CD4-positive, alpha-beta memory T cell (primary cell): ENCODE measurements at places on chromosomes 13 and 19.

DNA sequence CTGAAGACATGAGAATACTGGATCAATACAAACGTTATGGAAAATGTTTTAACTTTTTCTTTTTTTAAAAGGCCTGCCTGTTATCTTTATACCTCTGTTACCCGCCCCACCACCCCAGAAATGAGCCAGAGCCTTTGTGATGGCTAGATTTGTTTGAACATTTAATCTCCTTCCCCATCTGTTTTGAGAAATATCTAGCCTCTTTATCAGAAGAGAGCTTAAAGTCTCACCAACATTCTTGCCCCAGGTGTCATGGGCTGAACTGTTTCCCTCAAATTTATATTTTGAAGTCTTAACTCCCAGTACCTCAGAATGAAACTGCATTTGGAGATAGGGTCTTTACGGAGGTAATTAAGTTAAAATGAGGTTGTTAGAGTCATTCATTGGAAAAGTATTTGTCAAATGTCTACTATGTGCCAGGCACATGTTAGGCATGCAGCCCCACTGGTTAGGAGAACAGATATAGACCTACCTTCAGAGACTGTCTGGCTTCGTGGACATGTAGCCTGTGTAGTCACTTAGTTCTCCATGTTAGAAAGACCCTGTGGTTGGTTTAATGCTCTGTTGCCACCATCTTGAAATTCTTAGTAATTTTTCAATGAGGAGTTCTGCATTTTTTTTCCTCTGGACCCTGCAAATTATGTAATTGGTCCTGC lies 6.3 kb upstream of the RB1 start:
- DNase-seq: no peak

DNA sequence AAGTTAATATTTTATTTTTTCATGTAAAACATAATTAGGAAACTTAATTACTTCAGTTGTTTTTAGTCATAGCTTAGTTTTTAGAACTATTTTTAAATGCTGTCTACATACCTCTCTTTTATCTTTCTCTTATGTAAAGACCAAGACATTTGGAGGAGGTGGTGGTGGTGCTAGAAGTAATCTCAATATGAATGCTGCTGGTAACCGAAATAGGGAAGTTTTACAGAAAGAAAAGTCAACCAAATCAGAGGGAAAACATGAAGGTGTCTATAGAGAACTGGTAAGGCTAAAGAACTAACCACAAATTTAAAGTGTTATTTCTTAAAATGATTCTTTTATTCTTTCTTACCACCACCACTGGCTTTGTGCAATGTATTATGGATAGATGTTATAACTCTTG lies 97.3 kb downstream of the TDRD3 start:
- DNase-seq: no peak

DNA sequence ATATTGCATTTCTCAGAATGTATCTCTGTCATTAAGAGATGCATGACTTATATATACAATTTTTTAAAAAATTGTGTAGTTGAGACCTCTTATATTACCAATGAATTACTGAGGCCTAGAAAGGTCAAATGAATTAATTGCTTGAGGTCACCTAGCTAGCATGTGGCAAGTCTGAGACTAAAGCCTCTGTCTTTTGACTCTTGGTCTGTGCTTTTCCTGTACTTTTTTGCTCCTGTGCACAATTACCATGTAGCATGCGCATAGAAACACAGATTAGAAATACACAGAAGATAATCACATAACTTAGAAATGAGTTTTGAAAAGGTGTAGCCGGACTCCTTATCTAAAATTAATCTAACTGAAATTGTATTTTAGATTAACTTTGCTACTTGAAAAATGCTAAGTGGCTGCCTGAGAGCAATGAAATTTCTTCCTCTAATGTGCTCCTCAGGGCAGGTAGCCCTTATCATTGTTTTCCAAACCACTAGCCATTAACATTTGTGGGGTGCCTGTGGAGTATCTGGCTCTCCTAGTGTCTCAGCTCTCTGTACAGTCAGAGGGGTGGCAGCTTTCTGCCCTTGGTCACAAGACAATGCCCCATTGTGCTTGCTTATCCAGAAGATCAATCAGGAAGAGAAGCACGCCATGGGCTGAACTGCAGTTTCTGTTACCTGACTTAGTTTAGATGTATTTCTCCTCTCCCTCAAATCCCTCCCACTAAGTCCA lies 119.6 kb downstream of the RFC3 start:
- DNase-seq: no peak

DNA sequence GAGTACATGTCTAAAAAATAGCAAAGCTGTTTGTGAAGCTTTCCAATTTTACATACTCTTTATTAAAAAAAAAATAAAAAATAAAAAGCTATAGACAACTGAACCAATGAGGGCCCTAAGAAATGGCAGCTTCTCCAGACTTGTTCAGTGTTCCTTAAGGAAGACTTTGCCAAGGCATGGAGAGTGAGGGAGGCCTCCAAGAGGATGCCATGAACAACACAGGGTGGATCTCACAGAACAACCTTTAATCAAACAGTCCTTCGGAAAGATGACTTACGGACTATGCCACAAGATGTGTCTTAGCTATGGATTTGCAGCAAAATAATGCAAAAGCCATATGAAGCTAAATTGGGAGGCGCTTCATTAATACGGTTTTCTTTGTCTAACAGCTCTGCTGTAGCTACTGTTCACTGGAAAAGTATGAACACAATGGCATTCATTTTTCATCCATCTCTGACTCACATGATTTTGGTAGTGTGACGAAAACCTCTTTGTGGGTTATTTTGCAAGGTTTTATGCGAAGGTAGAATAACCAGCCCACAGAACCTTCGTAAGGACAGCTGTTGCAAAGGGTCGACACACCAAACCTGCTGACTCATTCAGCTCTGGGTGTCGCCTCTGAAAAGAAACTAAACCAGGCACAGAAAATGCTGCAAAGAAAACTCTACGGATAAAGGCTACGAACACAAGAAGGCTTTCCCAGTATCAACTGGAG lies 27.7 kb downstream of the EFNB2 start:
- DNase-seq: no peak

- DNase-seq: no peak
Measured at GRCh38 chr19:43474487-43474886, 9.1 kb upstream of the LYPD3 start.

DNA sequence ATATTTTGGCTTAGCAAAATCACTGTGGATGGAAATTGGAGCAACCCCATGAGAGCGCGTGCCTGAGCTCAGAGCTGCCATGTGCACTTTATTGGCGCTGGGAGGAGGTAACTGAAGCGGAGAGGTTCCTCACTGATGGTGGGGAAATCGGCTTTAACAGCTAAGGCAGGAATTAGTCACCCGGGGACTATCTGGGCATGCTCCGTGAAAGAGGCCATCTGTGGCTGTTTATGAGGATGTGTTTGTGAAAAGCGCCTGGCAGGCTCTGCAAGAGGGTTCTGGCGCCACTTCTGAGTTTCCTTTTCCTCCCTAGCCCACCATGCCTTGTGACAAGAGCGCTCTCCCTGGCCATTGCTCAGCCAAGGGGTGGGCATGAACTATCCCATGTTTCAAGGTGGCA lies 815.6 kb downstream of the UQCRFS1 start:
- no peak for DNase-seq

DNA sequence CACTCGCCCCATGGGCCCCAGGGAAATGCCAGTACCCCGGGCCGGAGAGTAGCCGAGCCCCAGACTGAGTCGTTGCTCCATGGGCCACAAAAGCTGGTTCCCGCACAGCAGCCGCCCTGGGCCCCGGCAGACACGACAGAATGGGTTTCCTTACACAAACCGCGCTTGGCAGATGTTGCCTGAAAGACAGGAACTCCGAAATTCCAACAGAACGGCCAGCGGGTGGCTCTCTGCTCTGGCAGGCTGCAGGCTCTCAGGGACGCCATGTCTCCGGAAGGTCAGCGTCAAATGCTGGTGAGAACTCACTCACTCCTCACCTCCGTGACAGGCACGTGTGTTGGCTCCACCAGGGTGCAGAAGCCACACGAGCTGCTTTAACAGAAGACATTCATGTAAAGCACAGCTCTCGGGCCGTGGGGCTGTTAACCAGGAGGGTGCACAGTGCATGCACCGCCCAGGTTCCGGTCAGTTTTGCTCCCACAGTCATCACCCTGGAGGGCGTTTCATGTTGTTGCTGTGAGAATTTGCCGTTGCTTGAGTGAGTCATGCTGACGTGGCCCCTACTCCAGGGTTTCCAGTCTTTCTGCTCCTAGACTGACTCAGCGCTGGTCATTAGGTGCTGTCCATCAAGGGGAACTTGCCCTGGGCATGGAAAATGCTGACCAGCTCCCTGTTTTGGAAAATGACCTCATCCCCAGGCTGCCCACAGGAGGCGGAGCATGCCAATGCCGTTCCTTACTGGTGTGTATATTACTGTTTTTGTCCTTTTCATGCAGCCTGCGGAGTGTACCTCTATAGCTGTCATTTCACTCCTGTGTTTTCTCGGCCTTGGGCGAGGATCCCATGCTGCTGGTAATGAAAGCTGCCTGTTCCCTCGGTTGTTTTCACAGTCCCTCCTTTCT lies 44.8 kb downstream of the ANKRD10 start:
- DNase-seq: no peak

DNA sequence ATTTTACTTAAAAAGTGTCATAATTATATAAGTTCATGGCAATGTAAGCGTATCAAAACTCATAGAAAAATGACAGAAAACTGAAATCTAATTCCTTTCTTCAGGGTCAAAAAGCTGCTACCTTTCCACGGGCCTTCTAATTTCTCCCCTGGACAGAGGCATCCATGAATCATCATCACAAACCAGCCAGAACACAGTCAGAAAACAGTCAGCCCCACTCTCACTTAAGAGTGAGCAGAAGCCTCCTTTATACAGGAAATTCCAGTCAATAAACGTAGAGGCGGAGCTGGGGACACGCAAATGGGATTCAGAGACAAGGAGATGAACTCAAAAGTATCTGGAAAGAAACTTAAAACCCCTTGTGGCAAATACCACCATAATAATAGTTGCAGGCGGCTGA lies 54.2 kb upstream of the ABCC4 start:
- DNase-seq: no peak

DNA sequence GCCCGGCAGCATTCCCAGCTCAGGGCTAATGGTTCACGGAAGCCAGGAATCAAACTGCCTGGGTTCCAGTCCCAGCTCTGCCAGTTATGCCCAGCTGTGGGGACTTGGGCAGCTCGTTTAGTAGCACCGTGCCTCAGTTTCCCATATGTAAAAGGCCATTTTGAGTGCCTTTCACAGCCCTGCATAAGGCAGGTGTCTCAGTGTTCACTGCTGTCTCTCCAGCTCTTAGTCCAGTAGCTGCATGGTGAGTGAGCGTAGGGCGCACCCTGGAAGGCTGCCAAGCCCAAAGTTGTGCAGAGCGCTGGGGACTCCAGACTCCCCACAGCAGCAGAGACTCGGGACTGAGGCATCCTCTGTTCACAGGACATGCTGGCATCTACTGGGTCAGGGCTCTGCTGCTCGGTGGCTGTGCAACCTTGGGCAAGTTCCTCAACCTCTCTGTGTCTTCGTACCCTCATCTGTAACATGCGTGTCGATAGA lies 5.5 kb downstream of the RPL28 start:
- no peak for DNase-seq

DNA sequence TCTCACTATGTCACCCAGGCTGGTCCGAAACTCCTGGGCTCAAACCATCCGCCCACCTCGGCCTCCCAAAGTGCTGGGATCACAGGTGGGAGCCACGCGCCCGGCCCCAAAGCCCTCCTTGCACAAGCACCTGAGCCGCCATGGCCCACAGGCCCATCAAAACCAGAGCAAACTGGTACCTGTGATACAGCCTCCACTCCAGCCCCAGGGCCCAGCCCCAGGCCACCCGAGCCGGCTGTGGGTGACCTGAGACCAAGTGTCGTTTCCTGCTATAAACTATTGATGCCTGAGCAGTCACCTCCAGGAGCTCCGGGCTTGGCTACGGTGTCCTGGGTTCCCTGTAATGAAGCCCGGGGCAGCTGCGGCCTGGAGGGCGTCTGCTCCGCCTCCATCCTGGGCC lies 9.7 kb upstream of the PTBP1 start:
- DNase-seq: no peak

DNA sequence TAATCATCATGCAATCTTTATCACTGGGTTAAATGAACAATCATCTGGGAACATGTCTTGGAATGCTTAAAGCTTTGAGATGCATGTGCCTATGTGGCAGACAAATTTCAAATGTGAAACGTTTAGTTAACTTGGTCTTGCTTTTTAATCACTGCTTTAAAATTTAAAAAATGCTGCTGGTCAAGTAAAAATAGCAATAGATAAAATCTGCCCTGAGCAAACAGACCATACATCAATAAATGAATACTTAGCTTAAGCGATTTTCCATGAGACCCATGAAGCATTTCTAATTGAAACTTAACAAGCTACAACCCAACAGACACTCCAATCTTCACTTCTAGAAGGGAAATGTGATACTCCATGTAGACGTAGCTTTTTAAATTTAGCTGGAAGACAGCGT lies 1.9 kb upstream of the KL start:
- no peak for DNase-seq

DNA sequence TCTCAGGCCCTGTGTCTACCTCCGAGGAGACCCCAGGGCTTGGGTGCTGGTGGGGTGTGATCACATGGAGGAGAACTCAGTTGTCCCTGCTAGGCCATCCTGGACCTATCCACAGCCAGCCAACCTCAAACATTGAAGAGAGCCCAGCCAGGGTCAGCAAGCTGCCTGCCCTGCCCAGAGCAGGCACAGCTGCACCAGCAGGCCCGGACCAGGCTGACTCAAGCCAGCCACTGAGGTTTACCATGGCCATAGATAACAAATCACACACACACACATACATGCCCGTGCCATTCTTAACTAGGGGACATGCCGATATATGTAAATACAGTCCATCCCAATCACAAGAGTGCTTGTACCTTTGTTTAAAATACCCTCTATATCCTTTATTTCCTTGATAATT lies 8.1 kb downstream of the ARHGEF7 start:
- no peak for DNase-seq

GRCh38 chr13:102944821-102945220 lies 99.0 kb downstream of the ERCC5 start:
- DNase-seq: no peak

DNA sequence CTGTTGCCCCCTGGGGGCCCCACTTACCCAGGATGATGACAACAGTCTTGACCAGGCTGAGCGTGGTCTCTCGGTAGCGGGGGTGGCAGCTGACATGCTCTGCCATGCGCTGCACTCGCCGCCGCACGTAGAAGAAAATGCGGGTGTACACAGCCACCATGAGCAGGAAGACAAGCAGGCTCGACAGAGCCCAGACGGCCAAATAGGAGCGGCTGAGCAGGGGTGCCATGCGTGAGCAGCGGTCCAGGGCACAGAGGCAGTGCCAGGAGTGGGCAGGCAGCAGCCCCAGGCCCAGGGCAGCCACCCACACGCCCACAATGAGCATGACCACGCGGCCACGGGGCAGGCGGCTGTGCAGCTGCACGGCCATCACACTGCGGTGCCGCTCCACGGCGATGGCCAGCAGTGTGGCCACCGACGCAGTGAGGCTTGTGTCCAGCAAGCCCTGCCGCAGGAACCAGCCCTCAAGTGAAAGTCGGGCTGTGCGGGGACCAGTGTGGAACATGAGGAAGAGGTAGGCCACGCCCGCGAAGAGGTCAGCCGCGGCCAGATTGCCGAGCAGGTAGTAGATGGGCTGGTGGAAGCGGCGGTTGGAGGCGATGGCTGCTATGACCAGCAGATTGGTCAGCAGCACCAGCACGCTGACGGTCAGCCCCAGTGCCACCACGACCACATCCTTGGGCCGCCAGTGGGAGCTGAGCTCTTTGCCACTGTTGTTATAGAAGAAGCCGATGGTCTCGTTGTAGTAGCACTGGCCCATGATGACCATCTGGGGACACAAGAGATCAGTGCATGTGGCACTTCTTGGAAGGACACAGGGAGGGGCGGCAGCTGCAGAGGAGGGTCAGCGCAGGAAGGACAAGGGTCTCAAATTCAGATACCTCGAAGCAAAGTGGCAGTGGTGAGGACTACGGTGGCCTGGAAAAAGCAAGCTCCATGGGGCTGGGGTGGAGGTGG lies 1.2 kb downstream of the LPAR2 start:
- no peak for DNase-seq
